ENCODE measurements at places on chromosomes 5 and 9.

GRCh38 chr9:86907346-86907745, 40.0 kb downstream of the GAS1 start:
- DNase-seq = no peak

GRCh38 chr5:181112476-181112875, 18.5 kb downstream of the OR2V1 start:
- DNase-seq = no peak

GRCh38 chr9:37038943-37039464, 4.9 kb upstream of the PAX5 start:
- no peak for DNase-seq

- no peak for DNase-seq
These were observed 3.1 kb upstream of the APC start for GRCh38 chr5:112734597-112734996.

DNA sequence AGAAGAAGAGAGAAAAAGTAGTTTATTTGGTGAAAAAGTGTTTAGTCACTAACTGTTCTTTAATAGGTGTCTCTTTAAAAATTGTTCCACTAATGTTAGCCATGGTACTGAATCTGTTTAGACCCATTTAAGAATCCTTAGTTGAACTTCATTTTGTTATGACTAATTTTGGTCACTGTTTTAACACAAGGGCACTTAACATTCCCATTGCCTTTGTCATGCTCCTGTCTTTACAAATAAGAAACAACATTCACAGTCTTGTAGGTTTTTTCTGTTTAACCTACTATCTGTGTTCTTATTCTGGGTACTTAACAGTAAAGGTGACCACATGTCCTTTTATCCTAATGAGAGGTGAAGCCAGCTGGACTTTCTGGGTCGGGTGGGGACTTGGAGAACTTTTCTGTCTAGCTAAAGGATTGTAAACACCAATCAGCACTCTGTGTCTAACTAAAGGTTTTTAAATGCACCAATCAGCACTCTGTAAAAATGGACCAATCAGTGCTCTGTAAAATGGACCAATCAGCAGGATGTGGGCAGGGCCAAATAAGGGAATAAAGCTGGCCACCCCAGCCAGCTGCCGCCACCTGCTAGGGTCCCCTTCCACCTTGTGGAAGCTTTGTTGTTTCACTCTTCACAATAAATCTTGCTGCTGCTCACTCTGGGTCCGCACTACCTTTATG, 116.7 kb downstream of the WDR70 start:
- no peak for DNase-seq

- DNase-seq = no peak
These were observed 103.6 kb downstream of the TSSK1B start for GRCh38 chr5:113331209-113331551.

DNA sequence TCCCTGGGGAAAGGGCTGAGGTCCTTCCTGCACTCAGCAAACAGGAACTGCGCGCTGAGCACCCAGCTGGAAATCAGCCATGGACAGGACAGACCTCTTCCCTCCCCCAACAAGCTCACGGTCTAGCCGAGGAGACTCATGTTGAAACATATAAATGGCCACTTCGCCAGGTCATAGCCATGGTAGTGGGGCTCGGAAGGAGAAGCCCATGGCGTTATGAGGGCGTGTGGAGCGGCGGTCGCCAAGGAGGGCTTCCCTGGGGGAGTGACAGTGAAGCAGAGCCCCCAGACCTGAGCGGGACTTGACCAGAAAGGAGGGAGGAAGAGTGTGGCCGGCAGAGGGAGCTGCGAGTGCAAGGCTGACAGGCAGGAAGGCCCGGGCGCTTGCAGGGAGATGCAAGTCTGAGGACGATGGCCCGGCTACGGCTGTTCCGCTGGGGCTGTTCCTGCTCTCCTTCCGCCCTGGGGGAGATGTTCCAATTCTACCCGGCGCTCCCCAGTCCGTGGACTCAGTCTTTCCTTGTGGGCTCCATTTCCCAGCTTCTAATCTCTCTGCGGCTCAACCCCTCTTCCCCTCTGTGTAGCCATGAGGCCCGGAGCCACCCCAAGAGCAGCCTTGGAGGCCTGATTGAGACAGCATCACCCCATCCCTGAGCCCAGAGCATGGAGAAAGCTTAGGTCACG, 43.9 kb upstream of the PRRC2B start:
- peak; percentile 95 for DNase-seq

DNA sequence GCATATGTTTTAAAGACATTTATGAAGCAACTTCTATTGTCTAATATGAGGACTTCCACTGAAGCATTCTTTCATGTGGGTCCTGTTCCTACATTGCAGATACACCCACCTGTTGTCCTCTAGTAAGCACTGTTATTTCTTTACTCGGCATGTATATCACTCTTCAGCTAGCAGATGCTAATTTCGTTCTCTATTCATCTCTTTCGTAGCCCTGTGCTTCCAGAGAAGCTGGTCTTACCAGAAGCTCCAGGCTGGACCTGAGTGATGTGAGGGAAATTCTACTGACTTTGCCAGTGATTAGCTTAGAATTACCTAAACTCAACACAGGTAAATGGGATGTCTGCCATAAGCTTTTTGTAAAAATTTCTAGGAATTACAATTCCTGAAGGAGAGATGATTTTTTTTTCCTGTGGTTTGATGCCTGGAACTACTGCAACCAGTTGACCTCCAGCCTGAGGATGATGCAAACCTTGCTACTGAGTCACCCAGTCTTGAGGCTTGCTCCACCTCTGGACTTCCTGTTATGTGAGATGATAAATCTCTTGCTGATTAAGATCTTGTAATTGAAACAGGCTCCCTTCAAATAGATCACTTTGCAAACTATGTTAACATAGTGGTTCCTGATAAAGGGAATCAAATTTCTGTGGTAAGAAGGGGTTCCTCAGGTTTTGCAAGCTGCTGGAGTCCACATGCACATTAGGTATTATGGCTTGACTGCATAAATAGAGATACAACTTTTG, 52.2 kb upstream of the SPINK5 start:
- no peak for DNase-seq

DNA sequence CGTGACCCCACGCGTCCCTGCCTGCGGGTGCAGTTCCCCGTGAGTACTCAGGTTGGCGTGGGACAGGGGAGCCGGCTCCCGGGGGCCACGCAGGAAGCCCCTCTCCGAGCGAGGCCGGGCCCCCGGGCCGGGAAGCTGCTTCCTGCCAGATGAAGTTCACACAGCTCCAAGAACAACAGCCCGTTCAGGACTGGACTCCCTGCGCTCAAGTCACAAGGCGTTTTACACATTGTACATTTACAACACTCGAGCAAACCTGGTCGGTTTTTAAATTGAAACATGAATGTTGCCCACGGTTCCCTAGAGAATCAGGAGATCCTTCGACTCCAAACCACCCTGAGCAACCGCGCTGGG, 22.4 kb downstream of the SLC9A3 start:
- no peak for DNase-seq

- peak; percentile 38 for DNase-seq
These were observed 57.1 kb downstream of the MAST4 start for GRCh38 chr5:66653325-66653724.

- no peak for DNase-seq
These were observed 141.8 kb downstream of the PAX5 start for GRCh38 chr9:36892279-36892678.

DNA sequence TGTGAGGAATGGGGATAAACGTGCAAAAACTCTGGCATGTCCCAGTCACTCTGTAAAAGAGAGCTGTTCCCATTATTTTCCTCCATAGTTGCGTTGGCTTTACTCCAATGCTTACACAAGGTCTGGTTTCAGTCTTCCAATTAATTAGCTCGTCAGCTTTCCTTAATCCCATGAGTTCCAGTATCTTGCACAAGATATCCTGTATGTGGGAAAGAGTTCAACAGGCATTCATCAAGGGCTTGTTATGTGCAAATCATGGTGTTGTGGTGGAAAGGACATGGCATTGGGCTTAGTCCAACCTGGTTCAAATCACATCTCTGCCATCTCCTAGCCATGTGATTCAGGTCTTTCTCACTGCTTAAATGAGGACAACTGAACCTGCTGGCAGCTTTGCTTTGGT, 77.5 kb upstream of the PANK3 start:
- DNase-seq = peak; percentile 47

- DNase-seq = no peak
These were observed 13.9 kb upstream of the NR5A1 start for GRCh38 chr9:124521142-124521541.

DNA sequence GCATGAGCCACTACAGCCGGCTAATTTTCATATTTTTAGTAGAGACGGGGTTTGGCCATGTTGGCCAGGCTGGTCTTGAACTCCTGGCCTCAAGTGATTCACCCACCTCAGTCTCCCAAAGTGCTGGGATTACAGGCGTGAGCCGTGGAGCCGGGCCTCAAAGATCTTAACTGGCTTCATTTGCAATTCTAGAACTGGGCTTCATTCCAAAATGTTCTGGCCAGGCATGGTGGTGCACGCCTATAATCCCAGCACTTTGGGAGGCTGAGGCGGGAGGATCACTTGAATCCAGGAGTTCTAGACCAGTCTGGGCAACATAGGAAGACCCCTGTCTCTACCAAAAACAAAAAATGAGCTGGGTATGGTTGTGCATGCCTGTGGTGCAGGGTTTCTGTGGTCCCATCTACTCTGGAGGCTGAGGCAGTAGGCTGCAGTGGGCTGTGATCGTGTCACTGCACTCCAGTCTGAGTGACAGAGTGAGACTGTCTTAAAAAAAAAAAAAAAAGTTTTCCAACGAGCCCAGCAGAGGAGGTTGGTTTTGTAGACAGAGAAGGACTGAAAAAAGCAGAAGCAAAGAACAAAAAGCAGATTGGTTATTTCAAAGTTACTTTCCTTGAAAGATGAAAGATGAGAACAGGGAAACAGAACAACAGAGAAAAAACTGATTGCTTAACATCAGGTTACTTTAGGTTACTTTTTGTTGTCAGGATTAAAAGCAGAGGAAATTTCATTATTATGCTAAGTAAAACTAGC, 78.2 kb downstream of the ANKRD55 start:
- DNase-seq = no peak

GRCh38 chr5:127696683-127697082, 6.5 kb upstream of the CCDC192 start:
- DNase-seq = no peak

GRCh38 chr9:4883326-4883873, 90.7 kb downstream of the RCL1 start:
- DNase-seq = no peak

- no peak for DNase-seq
These were observed 108.5 kb downstream of the NFIB start for GRCh38 chr9:14205463-14205862.

GRCh38 chr5:178322736-178323540, 90.3 kb upstream of the PHYKPL start:
- no peak for DNase-seq

GRCh38 chr9:133527444-133527920, 2.7 kb upstream of the MYMK start:
- DNase-seq = no peak

- peak; percentile 76 for DNase-seq
These were observed 48.9 kb downstream of the DAB2IP start for GRCh38 chr9:121700165-121700831.

- no peak for DNase-seq
These were observed 405.4 kb downstream of the DMAC1 start for GRCh38 chr9:7394002-7394774.

GRCh38 chr5:169705322-169705721, 68.2 kb downstream of the DOCK2 start:
- no peak for DNase-seq

DNA sequence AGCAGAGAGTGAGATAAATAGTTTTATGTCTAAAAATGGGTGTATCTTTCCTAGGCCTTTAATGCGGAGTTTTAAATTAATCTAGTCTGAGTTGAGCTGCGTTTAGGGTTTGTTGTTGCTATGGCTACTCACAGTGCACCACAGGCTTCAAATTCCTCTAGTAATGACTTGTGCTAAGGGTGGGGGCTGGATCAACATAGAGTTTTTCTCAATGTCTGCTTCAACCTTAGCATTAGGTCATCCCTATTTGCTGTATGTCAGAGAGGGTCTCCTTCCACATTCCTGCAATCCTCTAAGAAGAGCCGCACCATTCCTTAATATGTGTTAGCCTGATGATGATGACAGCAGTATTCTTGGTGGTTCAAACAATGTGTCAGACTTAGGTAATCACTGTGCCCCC, 465.6 kb upstream of the KIF2A start:
- no peak for DNase-seq

DNA sequence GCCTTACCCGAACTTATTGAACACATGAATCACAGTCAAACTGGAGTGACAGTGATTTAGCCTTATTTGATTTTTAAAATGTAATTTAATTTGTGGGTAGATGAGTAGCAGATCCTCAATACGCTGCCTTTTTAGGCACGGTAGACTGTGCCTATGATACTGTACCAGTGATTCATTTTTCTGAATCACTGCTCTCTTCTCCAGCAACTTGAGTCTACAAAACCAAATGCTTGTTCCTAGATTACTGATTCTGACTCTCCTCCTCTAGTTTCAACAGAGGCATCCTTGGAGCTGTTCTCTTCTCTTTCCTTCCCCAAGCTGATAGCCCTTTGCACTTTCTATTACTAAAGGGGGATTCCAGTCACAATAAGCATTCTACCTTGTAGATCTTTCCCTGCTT, 94.3 kb upstream of the IL7R start:
- no peak for DNase-seq

- peak; percentile 39 for DNase-seq
These were observed 107.9 kb upstream of the ALDH1B1 start for GRCh38 chr9:38284588-38285051.

- peak; percentile 64 for DNase-seq
These were observed 3.1 kb upstream of the VAV2 start for GRCh38 chr9:133995012-133995896.

DNA sequence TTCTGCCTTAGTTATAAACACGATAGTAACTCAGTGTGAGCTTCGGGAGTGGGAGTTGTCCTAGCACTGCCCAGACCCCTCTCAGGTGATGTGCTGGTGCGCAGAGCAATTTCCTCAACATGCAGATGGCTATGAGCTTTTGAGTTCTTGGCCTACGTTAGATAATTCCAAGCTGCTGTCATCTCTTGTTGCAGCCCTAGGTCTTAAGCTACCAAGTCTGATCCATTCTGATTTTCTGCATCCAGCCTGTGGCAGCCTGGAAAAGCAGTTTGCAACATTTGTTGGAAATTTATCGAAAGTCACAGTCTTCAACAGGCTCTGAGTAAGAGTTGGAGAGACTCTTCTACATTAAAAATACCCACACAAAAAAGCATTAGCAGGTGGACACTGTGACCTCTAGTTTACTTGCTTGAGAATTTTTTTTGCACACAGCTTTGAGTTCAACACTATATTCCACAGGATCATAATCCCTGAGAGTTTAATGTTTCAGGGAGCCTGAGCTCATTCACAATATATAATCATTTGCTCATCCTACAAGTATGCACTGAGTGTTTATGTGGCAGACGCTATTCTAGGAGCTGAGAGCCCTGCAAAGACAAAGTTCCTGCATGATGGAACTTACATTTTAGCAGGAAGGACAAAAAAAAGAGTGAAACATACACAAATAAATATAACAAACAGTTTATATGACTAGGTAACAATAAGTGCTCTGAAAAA, 91.6 kb downstream of the UBE2QL1 start:
- DNase-seq = no peak

DNA sequence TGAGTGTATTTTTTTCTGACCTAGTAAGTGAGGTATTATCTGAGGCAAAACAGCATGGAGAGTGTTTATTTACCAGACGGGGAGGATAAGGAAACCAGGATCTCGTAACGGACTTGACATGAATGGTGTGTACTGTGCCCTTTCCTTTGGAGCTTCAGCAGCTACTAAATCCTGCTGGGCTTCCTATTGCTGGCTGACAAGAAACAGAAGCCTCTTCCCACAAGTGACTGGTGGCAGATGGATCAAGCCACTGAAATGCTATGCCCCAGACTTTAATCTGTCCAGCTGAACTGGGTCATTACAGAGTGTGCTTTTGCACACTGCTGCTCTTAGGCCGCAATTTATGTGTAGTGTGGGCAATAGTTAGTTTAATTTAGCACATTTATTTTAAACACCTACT, 162.7 kb upstream of the MRPS30 start:
- DNase-seq = no peak

- DNase-seq = no peak
These were observed 239.6 kb upstream of the TAS2R1 start for GRCh38 chr5:9869616-9870288.
